CD4-positive, alpha-beta T cell treated with Interleukin-15 for 4 hours (primary cell): ENCODE measurements at places on chromosomes 1 and 21.
A peak's percentile ranks its signal among the peaks of the same experiment; 100 is the strongest.

GRCh38 chr1:248858096-248858890, 592 bp downstream of the ZNF692 start:
- no peak for DNase-seq

- no peak for DNase-seq
These were observed 726 bp downstream of the TMEM54 start for GRCh38 chr1:32900371-32900955.

GRCh38 chr1:10591010-10591409, 116.3 kb downstream of the PEX14 start:
- no peak for DNase-seq

DNA sequence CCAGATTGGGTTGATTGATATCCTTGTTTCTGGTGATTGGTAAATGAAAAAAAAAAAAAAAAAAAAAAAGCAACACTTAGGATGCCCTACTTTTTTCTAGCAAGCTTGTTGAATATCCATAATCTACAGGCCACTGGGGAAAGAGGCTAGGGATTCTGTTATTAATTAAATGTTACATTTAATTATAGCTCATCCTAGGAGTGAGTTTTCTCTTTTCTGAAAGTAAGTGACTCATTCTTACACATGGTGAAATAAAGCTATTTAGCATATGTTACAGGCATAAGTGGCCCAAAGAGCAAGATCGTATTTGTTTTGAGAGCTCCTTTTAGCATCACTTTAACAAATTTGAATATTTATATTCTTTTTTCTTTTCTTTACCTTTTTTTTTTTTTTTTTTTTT, 94.5 kb downstream of the FNBP1L start:
- DNase-seq: no peak

DNA sequence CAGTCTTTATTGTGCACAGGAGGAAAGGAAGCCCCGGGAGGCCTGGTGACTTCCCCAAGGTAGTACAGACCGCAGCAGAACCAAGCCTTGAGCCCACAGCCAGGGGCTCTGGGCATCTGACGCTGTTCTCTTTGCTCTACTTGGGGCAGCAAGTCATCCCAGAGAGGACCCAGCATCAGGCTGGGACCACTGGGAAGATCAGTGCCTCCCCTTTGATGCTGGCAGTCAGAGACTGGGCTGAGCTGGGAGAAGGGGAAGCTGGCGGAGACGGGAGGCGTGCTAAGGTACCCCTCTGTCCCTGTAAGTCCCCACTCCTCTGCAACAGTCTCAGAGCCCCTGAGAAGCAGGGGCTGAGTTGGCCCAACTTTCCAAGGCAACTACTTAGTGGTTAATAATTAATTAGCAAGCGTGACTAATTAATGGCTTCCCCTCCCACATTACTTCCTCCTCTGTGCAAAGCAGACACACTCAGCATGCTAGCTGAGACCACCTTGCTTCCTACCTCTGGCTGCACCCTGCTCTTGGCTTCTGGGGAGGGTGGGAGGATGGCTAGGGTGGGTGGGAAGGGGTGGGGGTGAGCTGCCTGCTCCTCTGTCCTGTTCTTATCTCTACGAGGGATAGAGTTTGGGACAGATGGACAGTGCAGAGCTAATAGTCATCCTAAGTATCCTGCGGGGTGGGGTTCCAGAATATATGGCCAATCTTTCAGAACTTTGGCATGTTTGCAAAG, 1.3 kb downstream of the INAVA start:
- no peak for DNase-seq

DNA sequence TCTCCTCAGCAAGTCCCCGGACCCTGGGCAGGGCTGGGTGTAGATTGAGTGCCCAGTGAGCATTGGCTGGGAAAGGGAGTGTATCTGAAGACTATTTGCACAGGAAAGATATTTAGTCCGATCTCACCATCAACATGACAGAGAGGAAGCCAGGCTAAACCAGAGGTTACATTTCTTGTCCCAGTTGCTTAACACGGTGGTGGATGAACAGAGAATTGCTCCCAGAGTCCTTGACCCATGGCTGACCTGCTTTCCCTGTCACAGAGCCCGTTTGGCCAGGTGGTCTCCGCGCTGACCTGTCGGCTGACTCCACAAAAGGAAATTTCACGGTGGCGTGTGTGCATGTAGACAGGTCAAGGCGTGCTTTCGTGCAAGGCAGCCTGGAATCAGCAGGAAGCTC, 83.5 kb downstream of the BEND5 start:
- DNase-seq: no peak

GRCh38 chr1:171477804-171478203, 7.5 kb upstream of the PRRC2C start:
- DNase-seq: no peak

DNA sequence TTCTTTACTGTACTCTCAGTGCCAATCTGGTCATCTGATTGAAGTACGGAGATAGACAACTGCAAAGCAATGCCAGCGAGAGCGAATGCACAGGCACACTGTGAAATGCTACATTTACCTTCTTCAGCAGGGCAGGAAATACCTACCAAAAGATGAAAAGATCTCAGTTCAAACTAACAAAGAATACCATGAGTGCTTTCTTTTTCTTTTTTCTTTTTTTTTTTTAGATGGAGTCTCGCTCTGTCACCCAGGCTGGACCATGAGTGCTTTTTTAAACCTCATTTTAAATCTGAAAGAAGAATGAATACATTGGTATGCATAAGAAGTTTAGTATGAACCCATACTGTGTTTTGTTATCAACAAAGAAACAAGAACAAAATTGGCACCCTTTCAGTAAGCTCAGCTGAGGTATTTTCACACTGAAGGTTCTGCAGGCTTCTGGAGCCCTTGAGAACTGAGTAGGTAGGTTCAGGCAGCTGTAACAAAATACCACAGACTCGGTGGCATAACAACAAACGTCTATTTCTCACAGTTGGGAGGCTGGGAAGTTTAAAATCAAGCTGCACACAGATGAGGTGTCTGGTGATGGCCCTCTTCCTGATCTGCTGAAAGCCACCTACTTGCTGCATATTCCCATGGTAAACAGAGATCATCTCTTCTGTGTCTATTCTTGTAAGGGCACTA, 1.7 kb upstream of the CHI3L2 start:
- peak; percentile 42 for DNase-seq

- no peak for DNase-seq
These were observed 59.1 kb downstream of the CAPN2 start for GRCh38 chr1:223771469-223771813.

DNA sequence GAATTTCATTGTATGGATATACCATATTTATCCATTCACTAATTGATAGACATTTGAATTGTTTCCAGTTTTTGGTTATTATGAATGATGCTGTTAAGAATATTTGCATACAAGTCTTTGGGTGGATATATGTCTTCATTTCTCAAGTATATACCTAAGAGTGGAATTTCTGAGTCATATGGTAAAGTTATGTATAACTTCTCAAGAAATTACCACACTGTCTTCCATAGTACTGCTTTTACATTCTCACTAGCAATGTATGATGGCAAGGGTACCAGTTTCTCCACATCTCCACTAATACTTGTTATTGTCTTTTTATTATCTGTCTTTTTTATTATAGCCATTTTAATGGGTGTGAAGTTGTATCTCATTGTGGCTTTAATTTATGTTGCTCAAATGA, 74.6 kb upstream of the TENT5C start:
- no peak for DNase-seq

DNA sequence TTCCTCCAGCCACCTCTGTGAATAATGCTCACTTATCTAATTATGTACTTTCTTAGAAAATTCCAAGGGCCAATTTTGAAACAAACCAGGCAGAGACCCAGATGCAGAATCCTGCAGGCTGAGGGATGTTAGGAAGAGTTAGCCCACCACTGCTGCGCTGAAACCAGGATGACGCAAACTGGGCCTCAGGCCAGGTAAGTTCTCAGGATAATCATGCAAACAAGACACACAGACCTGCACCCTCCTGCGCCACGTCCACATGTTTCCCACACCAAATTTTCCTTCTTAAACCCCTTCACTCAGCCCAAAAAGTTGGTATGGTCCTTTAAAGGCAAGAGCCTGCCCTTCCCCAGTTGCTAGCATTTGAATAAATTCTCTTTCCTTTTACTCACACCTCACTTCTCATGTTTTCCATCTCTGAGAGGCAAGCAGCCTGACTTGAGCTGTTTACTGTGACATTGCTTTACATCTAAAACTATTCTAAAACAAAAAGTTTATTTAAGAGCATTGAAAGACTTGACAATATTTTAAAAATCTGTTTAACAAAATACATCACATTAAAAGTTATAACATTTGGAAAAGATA, 887.1 kb downstream of the LRRIQ3 start:
- DNase-seq: no peak

DNA sequence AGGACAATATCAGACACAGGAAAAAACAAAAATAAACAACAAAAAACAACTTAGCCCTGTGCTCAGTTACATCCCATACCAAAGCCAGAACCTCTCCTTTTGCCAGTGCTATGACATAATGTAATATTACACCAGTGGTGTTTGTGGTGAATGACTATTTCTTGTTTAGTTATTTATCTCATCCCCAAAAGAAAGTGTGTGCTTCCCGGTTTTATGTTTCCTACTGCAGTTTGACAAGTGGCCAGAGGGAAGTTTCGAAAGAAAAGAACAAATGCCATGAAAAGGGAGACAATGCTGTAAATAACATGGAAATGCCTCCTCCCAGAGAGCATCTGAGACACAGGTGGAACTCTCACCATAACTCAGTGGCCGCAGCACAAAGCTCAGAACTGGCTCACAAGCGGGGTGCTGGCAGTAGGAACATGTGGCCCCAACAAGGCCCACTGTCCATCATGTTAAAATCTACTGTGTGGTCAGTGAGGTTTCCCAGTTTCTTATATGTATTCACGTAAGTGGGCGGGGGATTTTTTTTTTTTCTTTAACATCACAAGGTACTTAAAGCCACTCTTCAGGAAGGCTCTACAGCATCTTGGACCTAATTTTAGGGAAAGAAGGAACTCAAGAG, 158.2 kb downstream of the BARHL2 start:
- DNase-seq: no peak

- no peak for DNase-seq
These were observed 142.5 kb downstream of the USP25 start for GRCh38 chr21:15872236-15872635.

DNA sequence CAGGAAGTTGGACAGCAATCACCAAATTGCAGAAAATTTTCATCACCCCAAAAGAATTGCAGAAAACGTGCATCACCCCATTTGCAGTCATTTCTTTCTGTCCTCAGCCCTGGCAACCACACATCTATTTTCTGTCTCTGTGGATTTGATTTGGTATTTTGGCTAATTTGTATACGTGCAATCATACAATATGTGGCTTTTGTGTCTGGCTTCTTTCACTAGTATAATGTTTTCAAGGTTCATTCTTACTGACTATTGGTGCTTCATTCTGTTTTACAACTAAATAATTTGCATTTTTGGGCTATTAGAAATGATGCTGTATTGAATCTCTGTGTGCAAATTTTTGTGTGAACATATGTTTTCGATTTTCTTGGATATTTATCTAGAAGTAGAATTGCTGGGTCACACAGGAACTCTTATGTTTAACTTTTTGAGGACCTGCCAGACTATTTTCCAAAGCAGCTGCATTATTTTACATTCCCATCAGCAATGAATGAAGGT, 24.8 kb upstream of the PRDM2 start:
- DNase-seq: no peak

DNA sequence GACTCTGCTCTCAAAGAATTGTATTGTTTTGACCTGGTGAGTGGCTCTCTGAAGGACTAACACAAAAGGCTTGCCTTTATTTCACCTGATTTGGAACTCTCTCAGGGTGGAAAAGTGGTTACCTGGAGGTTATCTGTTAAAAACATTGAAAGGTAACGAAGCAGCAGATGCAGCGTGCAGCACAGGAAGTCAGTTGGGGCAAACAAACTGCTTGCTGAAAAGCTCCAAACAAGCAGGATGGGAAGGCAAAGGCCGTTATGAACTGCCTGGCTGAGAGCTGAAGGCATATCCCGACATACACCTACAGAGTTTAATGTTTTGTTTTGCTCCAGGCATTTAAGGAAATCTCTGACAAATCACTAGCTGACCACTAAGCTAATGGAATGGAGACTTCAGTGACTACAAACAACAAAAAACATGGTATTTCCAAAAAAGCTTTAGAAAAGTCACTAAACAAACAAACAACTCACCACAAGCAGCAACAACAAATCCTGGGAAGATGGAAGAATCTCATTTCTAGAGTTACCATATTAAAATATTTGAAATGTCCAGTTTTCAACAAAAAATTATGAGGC, 44.3 kb upstream of the BATF3 start:
- no peak for DNase-seq

DNA sequence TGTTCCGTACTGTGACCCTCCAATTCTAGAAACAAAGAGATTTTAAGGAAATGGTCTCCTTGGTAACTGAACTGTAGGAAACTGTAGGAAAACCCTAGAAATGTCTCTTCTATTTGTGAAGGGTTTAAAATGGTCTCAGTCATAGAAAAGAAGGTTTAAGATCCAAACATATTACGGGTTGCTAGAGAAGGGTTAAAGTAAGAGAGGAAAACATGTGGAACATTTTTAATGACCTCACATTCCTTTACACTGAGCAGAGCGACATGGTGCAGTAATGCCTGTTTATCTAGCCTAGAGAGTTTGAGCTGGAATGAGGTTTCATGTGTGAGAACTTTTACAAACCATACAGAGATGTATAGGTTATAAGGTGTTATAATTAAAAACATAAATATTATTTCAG, 36.9 kb upstream of the C1orf105 start:
- DNase-seq: no peak

- DNase-seq: no peak
These were observed 158.5 kb downstream of the KCNJ6 start for GRCh38 chr21:37757606-37758376.

DNA sequence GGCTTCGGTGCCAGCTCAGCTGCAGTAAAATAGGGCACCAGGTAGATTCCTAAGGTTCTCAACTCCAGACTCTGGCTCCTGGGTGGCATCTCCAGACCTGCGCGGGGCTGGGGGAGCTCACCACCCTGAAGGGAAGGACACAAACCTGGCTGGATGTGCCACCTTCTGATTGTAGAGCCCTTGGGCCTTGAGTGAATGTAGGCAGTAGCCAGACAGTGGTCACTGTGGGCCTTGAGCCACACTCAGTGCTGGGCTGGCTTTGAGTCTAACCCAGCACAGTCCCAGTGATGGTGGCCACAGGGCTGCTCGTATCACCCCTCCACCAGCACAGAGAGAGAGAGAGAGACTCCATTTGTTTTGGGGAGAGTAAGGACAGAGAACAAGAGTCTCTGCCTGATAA, 38.0 kb upstream of the SH3GLB1 start:
- DNase-seq: no peak

DNA sequence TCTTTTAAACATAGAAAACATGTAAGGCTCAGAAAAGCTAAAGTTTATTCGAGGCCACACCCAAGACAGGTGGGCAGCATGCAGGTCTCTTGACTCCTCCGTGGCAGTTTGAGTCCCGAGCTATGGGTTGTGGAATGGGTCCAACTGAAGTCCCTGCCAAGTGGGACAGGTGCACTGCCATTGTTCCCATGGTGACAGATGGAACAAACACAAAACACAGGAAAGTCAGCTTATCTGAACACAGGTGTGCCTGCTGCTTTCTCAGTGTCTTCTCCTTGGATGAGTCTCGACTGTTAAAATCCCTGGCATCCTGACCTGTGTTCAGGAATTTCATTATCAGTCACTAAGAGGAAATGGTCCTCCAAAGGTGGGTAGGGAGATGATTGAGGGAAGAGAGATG, 99.0 kb upstream of the RAB4A start:
- no peak for DNase-seq
